H9 (cell line): ENCODE measurements at places on chromosomes 5 and 9. TPM values are rescaled to one million over a fixed set of nuclear protein-coding genes. Genes with fewer than 3 reads are reported as not detected.

The HOMER1 gene
- 36.0 and 39.5 TPM in 2 replicates for total RNA-seq

DNA sequence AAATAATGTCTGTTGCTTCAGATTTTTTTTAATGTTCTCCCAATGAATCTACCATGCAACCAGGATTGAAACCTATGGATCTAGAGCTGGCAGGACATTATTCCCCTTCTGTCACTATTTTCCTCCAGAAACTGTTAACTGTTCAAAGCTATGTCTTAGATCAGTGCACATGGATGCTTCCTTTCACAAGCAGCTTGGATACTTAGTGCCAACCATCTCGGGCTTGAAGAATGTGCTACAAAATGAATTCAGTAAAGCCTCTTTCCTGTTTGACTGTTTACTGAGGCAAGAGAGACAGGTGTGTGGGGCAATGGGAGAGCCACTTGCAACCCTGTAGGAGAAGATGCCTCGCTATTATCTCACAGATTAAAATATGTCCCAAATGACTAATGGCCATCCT is 774.8 kb downstream of the KCTD16 start:
- DNase-seq = no peak

DNA sequence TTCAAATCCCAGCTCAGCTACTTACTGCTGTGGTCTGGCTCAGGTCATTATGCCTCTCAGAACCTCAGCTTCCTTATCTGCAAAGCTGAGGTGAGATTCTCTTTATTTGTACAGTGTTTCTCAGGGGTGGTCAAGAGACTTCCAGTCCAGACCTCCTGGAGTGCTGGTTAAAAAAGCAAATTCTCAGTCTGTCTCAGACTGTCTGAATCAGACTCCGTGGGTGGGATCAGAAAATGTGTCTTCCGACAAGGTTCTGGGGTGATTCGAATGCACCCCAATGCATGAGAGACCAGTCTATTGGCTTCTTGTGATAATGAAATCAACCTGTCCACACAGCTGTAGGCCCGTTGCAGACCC is 137.7 kb upstream of the SMIM23 start:
- DNase-seq = no peak

- no peak for DNase-seq
Observed at GRCh38 chr5:147737921-147738320, 44.6 kb downstream of the JAKMIP2 start.

- no peak for DNase-seq
Observed at GRCh38 chr9:89864257-89864656, 259.4 kb downstream of the GADD45G start.

GRCh38 chr9:124741149-124741548 is 30.0 kb downstream of the NR6A1 start:
- no peak for DNase-seq

- DNase-seq = no peak
Observed at GRCh38 chr5:83764101-83764500, 43.4 kb upstream of the HAPLN1 start.

The VAV2 gene
- total RNA-seq = 58.7 and 58.9 TPM in 2 replicates

DNA sequence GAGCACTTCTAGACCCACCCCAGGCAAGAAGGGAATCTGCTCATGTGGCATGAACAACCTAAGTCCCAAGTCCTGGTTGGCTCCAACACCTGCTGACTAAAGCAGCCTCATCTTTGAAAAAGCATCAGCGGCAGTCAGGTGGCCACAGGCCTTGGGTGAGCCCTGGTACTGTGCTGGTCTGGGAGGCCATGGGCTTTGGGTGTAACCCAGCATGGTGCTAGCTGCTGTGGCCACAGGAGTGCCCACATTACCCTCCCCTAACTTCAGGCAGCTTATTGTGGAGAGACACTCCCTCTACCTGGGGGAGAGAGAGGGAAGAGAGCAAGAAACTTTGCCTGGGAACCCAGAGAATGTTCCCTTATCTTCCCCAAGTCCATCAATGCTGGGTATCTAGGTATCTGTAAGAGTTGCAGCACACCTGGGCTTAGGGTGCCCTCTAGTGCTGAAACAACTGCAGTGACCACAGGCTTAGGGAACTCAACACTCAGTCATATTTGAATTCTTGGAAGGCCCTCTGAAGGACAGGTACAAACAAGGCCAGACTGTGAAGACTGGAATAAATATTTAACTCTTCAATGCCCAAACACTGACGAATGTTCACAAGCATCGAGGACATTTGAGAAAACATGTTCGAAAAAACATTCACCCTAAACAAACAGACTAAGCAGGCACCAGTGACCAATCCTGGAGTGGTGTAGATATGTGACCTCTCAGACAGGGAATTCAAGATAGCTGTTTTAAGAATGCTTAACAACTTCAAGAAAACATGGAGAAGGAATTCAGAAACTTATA is 69.9 kb upstream of the OR2K2 start:
- DNase-seq = peak; percentile 63

The PCDHA3 gene
- 0.20 TPM in 1 of 2 replicates, not detected in the other for total RNA-seq
